ENCODE measurements at places on chromosomes 16 and 17.

DNA sequence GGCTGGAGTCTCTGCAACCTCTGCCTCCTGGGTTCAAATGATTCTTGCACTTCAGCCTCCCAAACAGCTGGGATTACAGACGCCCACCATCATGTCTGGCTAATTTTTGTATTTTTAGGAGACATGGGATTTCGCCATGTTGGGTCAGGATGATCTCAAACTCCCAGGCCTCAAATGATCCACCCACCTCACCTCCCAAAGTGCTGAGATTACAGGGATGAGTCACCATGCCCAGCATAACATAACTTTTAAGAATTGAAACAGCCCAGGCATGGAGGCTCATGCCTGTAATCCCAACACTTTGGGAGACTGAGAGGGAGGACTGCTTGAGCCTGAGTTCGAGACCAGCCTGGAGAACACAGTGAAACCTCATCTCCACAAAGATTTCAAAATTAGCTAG lies 2.5 kb downstream of the RSL1D1 start:
- peak; percentile 29 for DNase-seq

GRCh38 chr17:4241535-4241934 lies 22.2 kb downstream of the ANKFY1 start:
- no peak for DNase-seq

DNA sequence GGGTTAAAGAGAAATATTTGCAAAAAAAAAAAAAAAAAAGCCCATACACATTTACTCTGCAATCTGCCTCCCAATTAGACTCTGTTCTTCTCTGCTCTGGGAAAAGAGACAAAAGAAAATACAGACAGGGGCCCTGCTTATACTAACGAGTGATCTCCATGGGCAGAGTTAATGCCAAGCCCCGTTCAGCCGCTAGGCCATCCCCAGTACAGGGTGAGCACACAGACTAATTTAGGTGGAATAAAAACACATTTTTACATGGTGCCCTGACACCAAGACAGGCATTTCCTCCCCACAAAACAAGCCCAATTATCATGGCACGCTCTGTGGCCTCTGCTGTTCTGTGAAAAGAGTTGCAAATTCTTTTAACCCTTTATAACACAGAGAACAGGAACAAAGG lies 356.3 kb upstream of the C16orf82 start:
- DNase-seq, result no peak

DNA sequence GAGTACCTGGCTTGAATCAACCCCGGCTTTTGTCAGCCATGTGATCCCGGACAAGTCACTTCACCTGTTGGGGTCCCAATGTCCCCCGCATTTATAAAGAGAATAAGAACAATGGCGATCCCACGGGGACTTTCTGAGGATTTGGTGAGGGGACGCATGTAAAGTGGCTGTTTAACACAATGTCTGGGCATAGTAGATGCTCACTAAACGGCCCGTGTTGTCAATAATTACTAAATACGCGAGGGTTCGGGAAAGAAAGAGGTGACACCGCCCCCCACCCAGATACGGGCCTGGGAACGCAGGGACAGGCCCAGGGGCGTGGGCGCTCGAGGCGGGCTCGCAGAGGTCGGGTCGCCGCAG lies 1.8 kb downstream of the SYNGR3 start:
- DNase-seq, result no peak

DNA sequence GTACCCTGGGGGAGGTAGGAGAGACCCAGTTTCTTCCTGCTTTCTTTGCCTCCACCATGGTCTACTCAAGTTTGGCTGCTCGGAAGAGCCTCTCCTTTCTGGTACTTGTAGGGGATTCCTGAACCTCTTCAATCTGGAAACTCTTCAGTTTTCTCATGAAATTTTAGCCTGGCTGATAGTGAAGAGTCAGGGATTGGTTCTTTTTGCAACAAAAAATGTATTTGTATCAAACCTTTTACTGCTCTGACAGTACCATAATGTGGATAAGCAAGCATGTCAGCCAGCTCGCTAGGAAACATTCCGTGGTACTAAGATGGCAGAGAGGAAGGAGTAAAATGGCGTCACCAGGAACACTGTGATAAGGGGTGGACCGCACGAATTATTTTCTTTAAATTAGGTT lies 55.4 kb downstream of the NUP93 start:
- no peak for DNase-seq

- DNase-seq, result no peak
Measured at GRCh38 chr16:78375055-78375679, 275.7 kb downstream of the WWOX start.

Measured in LHCN-M2 (cell line).